Inflammatory macrophage treated with lipopolysaccharide for 1 hour (primary cell): ENCODE measurements at places on chromosomes 5 and 9.

DNA sequence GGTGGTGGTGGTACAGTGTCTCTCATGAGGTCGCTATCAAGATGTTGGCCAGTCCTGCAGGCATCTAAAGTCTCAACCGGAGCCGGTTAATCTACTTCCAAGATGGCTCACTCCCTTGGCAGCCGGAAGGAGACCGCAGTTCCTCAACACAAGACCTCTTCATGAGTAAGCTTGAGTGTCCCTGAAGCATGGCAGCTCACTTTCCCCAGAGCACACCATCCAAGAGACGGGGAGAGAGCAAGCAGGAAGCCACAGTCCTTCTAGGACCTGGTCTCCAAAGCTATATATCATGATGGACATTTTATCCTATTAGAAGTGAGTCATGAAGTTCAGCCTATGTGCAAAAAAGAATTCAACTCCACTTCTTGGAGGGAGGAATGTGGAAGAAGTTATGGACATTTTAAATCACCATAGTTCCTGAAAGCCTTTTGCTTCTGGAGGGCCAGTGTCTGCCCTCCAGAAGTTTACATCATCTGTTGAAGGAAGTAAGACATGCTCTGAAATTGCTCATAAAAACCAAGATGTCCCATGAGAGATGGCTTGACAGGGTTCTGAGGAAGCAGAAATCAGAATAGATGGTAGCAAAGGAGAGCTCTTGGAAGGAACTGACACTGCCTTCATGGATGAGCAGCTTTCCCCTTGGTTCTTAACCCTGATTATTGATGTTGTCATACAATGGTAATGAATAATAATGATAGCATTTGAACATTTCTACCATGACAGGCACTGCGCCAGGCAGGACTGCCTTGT lies 21.3 kb downstream of the GALNT10 start:
- DNase-seq = no peak

GRCh38 chr9:129596541-129597331 lies 24.2 kb downstream of the C9orf50 start:
- DNase-seq = no peak

GRCh38 chr5:61817472-61818326 lies 485.6 kb downstream of the ZSWIM6 start:
- DNase-seq = peak; percentile 15

DNA sequence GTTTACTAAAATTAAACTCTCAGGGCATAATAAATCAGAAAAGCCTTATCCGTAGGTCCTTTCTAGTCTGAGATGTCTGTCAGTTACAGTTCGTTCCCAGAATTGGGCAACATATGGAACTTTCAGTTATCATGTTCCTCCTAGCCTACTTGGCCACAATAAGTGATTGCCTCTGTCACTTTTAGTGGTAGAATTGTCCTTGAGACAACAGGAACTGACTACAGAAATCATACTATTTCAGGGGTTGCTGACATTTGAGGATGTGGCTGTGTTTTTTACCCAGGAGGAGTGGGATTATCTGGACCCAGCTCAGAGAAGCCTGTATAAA lies 956 bp downstream of the ZNF189 start:
- DNase-seq = peak; percentile 60

DNA sequence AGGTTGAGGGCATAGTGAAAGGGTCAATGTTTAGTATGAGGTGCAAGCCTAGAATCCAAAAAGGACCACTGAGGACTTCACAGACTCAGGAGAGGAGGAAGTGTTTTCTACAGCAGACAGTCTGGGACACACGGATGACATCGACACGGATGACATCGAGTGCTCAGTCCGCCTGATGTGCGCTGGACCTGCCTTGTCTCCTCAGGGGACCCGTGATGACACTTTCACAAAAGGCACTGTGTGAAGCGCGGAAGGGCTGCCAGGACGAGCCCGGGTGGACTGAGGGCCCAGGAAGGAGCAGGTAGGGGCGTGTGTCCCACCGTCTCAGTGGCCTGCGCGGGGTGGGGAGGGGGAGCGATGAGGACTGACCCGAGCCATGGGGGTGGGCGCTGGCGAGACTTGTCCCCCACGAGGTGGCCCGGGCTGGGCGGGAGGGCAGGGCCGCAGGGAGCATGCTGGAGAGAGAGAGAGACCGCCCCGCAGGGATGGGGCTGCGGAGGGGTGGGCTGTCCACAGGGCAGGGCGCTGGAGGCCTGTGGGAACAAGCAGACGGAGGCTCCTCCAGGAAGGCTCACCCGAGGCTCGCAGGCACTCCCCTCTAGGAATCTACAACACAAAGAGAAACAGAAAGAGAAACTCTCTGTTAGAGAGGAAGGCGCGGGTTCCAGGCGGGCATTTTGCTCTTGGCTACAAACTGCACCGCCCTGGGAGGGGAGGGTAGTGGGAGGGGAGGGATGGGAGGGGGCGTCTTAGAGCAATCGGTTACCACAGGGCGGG lies 54.9 kb downstream of the USP20 start:
- peak; percentile 80 for DNase-seq
